ENCODE measurements at places on chromosomes 7 and 10.

DNA sequence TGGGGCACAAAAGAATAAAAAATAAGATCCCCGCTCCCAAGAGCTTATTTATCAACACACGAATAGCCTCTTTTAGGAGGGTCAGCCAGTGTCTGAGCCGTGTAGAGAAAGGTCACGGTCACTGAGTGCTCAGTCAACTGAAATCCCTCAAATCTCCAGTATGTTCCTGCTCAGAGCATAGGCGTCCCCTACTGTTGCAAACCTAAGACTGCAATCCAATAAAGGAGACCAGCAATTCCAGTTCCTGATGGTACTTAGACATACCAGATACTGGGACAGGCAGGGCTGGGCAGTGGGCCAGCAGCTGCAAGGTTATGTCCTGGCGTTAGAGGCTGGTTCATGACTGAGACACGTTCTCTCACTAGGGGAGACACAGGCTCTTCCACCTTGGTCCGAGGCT, 93.6 kb downstream of the CACNB2 start:
- H3K27me3 ChIP-seq = no peaks in the 10 kb centered on the region
- no peak for DNase-seq
- no peak overlapping the region for H3K4me3 ChIP-seq
- peaks cover 22% of the 10 kb centered on the region for H3K4me1 ChIP-seq

- H3K27me3 ChIP-seq = no peaks in the 10 kb centered on the region
- no peak overlapping the region for H3K27ac ChIP-seq
- no peak for DNase-seq
- H3K4me3 ChIP-seq = no peak overlapping the region
- no peaks in the 10 kb centered on the region for H3K36me3 ChIP-seq
These were observed 137.2 kb upstream of the ADARB2 start for GRCh38 chr10:1874533-1874932.

DNA sequence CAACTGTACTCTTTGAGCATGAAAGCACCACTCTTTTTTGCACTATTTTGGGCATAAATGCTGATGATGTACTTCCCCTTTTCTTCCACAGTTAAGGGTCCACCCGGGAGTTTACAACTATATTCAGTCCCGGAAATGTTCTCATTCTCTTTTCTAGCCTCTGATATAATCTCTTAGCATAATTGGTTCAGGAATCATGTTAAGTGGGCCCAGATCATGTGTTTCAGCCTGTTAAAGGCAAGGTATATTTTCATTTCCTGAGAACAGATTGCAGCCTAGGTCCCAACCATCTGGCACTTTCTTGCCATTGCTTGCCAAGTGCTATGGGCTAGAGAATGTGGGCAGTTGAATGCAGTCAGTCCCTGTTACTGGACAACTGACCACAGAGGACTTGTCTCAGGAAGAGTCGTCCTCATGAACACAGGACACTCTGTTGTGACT, 111.4 kb upstream of the GLCCI1 start:
- no peaks in the 10 kb centered on the region for H3K4me1 ChIP-seq
- no peak overlapping the region for H3K27ac ChIP-seq
- no peak for DNase-seq
- no peaks in the 10 kb centered on the region for H3K36me3 ChIP-seq

DNA sequence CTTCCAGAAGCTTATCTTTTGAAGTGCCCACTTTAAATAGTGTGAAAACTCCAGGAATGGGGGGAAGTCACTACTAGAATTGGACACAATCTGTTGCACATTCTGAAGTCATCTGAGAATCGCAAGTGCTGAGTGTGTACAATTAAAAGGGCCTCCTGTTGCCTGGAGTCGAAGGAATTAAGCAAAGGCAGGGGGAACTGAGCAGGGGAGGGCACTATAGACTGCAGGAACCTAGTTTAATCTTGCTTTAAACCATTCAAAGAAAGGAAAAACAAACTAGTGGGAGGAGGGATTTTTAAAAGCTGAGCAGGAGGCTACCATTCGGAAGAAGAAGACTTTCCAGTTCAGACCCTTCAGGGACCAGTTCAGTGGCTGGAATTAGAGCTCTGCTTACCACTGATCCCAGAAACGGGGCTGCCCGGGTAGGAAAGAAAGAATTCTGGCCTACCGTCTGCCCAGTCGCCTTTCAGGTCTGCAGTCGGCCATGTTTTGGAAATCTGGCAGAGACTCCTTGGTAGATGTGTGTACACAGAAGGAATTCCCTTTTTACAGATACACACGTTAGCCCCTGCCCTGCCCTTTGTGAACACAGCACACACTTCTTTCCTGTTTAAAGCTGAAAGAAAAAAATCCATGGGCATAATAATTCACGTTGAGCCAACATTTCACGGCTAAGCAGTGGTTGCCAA, 610.6 kb upstream of the FOXK1 start:
- DNase-seq = no peak
- no peak overlapping the region for H3K4me3 ChIP-seq
- H3K27me3 ChIP-seq = no peaks in the 10 kb centered on the region
- no peaks in the 10 kb centered on the region for H3K36me3 ChIP-seq

GRCh38 chr10:132564690-132565089, 27.1 kb downstream of the INPP5A start:
- H3K27me3 ChIP-seq = no peaks in the 10 kb centered on the region
- H3K36me3 ChIP-seq = no peaks in the 10 kb centered on the region
- H3K4me1 ChIP-seq = peaks cover 52% of the 10 kb centered on the region
- DNase-seq = peak; percentile 63
- peak overlapping the region; percentile 45 for H3K27ac ChIP-seq
- no peak overlapping the region for H3K4me3 ChIP-seq

- DNase-seq = no peak
- H3K36me3 ChIP-seq = no peaks in the 10 kb centered on the region
- H3K27me3 ChIP-seq = no peaks in the 10 kb centered on the region
- H3K4me3 ChIP-seq = no peak overlapping the region
- no peaks in the 10 kb centered on the region for H3K4me1 ChIP-seq
These were observed 954.7 kb upstream of the ZNF722 start for GRCh38 chr7:63043657-63044543.

DNA sequence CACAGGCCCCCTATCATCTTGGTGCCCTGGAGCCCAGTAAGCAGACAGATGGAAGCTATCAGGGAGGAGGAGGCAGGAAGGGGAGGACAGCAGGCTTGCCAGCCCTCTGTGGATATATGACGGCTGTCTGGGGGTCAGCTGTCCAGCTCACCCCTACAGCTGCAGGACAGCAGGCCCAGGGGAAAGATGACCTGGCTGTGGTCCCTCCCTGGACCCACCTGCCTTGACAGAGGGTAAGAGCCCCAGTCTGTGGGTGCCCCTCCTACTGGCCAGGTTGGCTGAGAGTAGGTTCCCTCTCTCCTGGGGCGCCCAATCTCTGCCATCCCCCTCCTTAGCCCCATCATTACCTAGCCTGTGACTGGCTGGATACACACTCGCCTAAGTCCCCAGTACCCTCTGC, 62.5 kb downstream of the C10orf143 start:
- no peaks in the 10 kb centered on the region for H3K4me1 ChIP-seq
- DNase-seq = no peak
- H3K27ac ChIP-seq = no peak overlapping the region
- no peaks in the 10 kb centered on the region for H3K36me3 ChIP-seq

DNA sequence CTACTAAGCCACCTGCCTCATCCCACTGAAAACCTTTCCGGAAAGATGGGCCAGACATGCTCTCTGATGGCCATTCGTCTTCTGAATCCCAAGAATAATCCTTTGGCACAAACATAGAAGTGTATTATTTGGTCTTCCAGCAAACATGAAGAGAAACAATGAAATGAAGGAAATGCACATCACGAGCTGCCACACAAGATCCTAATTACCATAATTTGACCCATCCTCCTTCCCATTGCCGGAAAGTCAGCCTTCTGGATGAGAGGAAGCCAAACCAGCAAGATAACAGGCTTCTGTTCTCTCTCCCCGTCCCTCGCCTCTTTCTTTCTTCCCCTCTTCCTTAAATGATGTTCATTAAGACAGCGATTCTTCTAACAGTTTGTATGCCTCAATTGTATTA, 218.9 kb upstream of the KMT2E start:
- H3K36me3 ChIP-seq = no peaks in the 10 kb centered on the region
- no peak overlapping the region for H3K27ac ChIP-seq
- H3K4me3 ChIP-seq = no peak overlapping the region
- H3K27me3 ChIP-seq = no peaks in the 10 kb centered on the region
- DNase-seq = no peak

DNA sequence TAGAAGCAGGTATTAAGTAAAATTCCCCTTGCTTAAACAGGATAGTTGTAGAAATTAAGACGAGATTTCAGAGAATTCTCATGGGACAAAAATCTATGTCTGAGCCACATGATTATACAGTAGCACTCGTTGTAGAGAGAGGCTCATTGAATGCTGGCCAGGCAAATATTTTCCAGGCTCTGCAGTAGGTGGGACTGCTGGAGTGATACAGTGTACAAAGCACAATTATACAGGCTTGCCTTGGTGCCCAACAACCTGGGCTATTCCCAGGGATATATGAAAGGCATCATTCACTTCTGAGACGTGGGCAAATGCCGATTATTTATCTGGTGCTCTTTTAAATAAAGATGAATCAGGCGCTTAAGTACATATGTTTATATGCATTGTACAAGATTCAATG, 380.6 kb downstream of the PHTF2 start:
- peaks cover 10% of the 10 kb centered on the region for H3K4me1 ChIP-seq
- no peak overlapping the region for H3K27ac ChIP-seq
- no peaks in the 10 kb centered on the region for H3K27me3 ChIP-seq
- H3K4me3 ChIP-seq = no peak overlapping the region

- H3K36me3 ChIP-seq = no peaks in the 10 kb centered on the region
- peak; percentile 27 for DNase-seq
- H3K27me3 ChIP-seq = no peaks in the 10 kb centered on the region
- peaks cover 52% of the 10 kb centered on the region for H3K4me1 ChIP-seq
These were observed 2.4 kb downstream of the PWWP2B start for GRCh38 chr10:132399117-132400035.

- no peak overlapping the region for H3K4me3 ChIP-seq
- no peaks in the 10 kb centered on the region for H3K4me1 ChIP-seq
- H3K36me3 ChIP-seq = no peaks in the 10 kb centered on the region
These were observed 237.8 kb upstream of the GPR26 start for GRCh38 chr10:123428391-123428790.

DNA sequence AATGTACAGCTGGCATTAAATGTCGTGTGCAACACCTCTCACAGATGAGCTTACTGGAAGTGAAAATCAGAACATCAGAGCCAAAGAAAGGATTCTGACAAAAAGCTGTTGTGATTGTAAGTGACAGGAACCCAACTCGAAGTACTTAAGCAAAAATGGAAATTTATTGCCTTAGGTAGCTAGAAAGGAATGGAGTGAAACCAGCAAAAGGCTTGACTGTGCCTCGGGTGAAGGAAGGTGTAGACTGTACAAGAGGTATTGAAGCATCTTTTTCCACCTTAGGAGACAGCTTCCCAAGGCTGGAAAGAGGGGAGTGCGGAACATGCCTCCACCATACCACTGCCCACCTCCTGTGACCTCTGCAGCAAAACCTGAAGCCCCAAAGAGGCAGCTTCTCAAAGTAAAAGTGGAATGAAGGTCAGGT, 27.3 kb upstream of the ITGB1 start:
- no peak overlapping the region for H3K27ac ChIP-seq
- H3K36me3 ChIP-seq = no peaks in the 10 kb centered on the region
- peaks cover 18% of the 10 kb centered on the region for H3K4me1 ChIP-seq
- no peaks in the 10 kb centered on the region for H3K27me3 ChIP-seq

DNA sequence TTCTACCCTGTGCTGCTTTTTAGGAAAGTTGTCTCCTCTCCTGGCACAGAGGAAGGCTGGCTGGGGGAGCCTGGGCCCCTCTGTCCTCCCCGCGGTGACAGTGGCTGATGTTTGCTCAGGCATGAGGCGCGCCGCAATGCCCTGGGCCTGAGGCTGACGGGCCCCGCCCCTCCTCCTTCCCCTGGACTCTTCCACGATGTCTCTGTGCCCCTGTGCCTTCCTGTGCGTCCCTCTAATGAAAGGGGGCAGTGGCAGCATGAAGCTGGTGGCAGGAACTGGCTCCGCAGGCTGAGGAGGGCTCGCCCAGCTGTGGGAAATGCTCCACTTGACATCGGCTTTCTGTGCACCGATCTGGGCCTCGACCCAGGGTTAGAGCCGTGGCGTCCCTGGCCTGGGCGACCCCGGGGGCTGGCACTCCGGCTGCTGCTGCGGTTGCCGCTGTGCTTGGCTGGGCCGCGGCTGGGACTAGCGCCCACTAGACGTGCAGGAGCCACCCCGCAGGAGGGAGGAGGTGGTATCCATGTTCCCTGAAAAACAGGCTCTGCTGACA, 67.9 kb downstream of the ZNF680 start:
- H3K27me3 ChIP-seq = no peaks in the 10 kb centered on the region
- DNase-seq = no peak
- no peaks in the 10 kb centered on the region for H3K36me3 ChIP-seq
- peak overlapping the region; percentile 37 for H3K4me3 ChIP-seq
- no peaks in the 10 kb centered on the region for H3K4me1 ChIP-seq

DNA sequence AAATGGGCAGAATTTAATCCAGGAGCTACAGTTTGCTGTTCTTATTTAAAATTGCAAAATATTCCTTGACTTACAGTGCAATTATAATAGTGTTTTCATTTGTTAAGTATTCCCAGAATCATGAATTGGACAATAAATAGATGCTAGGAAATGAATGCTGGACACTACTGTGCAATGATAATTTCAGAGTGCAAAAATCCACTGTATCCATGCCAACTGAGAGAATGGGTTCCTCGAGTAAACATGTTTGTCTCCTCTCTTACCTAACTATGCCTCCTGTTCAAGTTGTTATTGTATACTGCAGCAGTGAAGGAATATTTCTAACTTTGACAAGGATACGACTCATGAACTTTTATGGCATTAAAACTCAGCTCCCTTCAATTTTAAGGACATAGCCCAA, 1396.3 kb downstream of the GATA3 start:
- no peaks in the 10 kb centered on the region for H3K27me3 ChIP-seq
- H3K4me3 ChIP-seq = no peak overlapping the region
- no peak for DNase-seq
- H3K4me1 ChIP-seq = no peaks in the 10 kb centered on the region
- no peak overlapping the region for H3K27ac ChIP-seq
- H3K36me3 ChIP-seq = no peaks in the 10 kb centered on the region

GRCh38 chr7:40845943-40846342, 711.1 kb downstream of the SUGCT start:
- no peak for DNase-seq
- no peaks in the 10 kb centered on the region for H3K4me1 ChIP-seq
- no peak overlapping the region for H3K4me3 ChIP-seq

- DNase-seq = no peak
- H3K36me3 ChIP-seq = no peaks in the 10 kb centered on the region
- H3K27me3 ChIP-seq = no peaks in the 10 kb centered on the region
- no peak overlapping the region for H3K4me3 ChIP-seq
- H3K27ac ChIP-seq = no peak overlapping the region
- H3K4me1 ChIP-seq = no peaks in the 10 kb centered on the region
These were observed 53.6 kb upstream of the ADGRA1 start for GRCh38 chr10:133034092-133034491.

- DNase-seq = no peak
- H3K4me3 ChIP-seq = no peak overlapping the region
- no peaks in the 10 kb centered on the region for H3K36me3 ChIP-seq
These were observed 137.4 kb downstream of the C7orf25 start for GRCh38 chr7:42774436-42774835.

- no peak for DNase-seq
- peaks cover 7% of the 10 kb centered on the region for H3K4me1 ChIP-seq
- H3K27ac ChIP-seq = no peak overlapping the region
- no peak overlapping the region for H3K4me3 ChIP-seq
These were observed 98.2 kb upstream of the DKK1 start for GRCh38 chr10:52215745-52216361.

All from sigmoid colon (tissue), 7 donors.